ENCODE measurements at places on chromosomes 1 and 21.

GRCh38 chr1:168514455-168514854 lies 29.3 kb downstream of the XCL2 start:
- no peak for DNase-seq

DNA sequence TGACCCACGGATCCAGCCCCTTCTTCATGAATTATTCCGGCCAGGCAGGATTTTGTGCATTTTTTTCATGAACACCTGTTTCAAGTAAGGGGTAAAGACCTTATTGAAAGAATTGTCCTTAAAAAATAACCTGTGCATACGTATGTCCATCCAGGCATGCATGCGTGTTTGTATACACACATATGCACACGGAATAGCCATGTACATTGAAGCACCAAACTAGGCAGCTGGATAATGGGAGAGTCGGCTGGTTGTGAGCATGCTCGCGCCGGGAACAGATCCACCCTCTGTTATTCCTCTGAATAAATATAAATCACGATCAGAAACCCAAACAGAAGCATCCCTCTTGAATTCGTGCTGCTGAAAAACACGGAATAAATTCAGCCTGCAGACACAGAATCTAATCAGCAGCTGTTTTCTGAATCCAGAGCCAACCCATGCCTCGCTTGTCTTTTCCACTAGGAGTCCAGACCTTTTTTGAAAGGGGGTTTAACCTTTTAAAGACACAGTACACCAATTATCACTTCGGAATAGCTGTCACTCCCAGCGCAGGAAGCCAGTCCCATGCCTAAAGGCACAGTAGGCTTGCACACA lies at the start of gene HIVEP3:
Gene HIVEP3 (minus strand): TSS at position 473 of the 594 bp plus-strand sequence.
- no peak for DNase-seq

DNA sequence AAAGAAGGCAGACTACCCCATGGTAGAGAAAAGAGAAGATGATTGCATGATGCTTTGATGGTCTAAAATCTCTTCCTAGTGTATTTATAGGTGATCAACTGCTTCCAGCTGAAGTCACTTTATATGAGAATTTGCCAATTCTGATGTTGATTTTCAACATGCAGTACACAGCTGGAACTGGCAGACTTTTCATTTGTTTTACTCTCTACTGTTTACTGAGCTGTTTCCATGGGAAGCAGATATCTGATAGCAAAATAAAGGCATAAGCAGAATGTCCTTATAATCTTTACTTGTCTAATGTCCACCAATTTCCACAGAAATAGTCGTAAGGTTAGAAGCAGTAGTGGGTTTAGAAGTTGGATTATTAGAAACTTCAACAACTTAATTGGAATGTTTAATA lies 74.9 kb downstream of the SYDE2 start:
- no peak for DNase-seq

DNA sequence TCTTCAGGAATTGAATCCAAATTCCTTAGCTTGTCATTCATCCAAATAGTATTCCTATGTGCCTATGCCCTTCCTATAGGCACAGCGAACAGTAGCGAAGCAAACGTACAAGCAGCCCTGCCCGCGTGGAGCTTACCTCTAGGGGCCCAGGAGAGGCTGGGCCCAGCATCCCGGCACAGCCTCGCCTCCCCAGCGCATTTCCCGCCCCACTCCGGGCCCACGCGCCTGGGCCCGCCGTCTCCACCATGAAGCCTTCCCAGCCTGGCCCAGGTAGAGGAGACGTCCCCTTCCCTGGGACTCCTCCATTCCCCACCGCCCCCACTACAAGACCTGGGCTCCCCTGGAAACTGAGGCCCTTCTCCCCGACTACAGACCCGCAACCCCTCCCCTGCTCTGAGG lies 245 bp upstream of the TMEM269 start:
- no peak for DNase-seq

DNA sequence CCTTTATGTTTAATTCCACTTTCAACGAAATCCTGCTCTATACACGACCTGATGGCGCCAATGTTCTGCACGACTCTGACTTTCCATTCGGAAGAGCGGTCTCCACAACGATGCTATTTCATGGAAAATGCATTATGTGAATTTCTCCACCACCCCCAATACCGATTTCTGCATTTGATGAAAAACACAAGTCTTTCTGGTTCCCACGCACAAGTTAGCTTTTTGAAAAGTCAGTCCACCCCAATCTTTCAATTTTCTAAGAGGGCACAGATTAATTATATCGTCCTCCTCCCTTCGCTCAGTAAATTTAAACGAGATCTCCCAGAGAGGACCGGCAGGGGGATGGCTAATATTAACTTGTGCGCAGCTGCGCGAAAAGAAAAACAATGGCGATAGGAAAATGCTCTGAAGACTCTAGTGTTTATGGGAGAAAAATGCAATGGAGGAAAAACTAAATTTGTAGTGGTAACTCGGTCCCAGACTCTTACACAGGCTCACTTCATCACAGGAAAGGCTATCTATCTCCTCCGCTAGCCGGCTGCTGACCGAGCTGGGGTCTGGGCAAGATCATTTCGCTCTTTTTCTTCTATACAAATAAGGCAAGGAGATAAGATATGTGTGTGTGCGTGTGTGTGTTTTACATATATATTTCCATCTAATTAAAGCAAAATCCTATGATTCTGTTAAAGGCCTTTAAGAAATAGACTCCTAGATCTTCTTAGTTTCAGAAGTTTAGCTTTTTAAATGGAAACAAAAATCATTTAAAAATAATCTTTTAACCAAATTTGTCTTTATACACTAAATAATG lies 1.2 kb upstream of the LHX8 start:
- DNase-seq: no peak

DNA sequence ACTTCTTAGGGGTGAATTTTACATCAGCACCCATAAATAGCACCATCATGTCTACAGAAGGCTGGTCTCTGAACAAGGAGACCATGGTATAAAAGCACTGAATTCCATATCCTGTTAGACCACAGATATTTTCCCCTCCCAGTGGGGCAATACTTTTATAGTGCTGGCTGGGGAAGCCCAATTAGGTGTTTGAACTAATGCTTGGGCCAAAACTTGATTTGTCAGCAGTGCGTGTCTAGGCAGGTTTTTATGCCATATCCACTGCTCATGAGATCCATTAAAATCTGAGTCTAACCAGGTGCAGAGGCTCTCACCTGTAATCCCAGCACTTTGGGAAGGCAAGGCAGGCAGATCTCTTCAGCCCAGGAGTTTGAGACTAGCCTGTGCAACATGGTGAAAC lies 623.0 kb downstream of the NPHP4 start:
- no peak for DNase-seq

DNA sequence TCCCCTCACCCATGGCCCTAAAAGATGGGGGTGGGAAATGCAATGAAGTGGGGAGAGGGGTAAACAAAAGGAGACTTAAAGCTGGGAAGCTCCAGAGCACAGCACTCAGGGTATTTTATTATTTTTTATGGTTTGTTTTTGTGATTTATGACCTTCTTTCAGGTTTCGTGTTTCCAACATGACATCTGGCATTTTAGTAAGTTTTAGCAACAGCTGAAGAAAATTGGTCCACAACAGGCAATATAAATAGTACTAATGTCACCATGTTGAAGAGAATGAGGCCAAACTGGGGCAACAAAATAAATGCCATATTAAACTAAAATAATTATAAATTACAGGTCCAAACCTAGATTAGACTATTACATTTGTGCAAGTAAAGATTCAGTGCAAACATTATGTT lies 56.3 kb downstream of the TBX15 start:
- no peak for DNase-seq
